SJCRH30 (cell line): ENCODE measurements at places on chromosomes 13 and 19.

- H3K27me3 ChIP-seq, result no peaks in the 10 kb centered on the region
- H3K4me3 ChIP-seq, result peak overlapping the region; percentile 65
- H3K36me3 ChIP-seq, result no peaks in the 10 kb centered on the region
- no peak for DNase-seq
- no peak overlapping the region for H3K27ac ChIP-seq
- H3K4me1 ChIP-seq, result no peaks in the 10 kb centered on the region
These were observed 630 bp downstream of the PNPLA6 start for GRCh38 chr19:7535998-7536695.

DNA sequence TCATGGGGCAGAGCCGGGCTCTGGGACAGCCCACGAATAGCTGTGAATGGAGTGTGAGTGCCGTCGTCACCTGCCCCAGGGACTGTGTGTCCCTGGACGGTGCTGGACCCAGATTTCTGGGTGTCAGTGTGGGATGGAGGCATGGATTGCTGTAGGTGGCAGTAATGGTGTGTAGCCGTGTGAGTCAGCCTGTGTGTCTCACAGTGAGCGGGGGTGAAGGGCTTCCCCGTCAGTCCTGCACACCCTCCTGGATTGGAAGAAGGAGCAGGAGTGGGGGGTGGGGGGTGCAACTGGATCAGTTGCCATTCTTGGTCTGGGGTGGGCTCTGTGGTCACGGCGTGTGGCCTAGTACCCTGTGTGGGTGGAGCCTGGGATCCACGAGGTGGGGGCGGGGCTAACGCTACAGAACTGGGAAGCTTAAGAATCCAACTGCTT is 6.5 kb upstream of the LTBP4 start:
- H3K27ac ChIP-seq, result no peak overlapping the region
- H3K36me3 ChIP-seq, result no peaks in the 10 kb centered on the region
- no peaks in the 10 kb centered on the region for H3K27me3 ChIP-seq
- H3K4me1 ChIP-seq, result peaks cover 7% of the 10 kb centered on the region
- DNase-seq, result peak; percentile 60

- no peak for DNase-seq
- H3K27me3 ChIP-seq, result no peaks in the 10 kb centered on the region
- no peak overlapping the region for H3K4me3 ChIP-seq
- no peaks in the 10 kb centered on the region for H3K36me3 ChIP-seq
- H3K27ac ChIP-seq, result no peak overlapping the region
- no peaks in the 10 kb centered on the region for H3K4me1 ChIP-seq
These were observed 1665.9 kb upstream of the PCDH20 start for GRCh38 chr13:63081400-63082014.

DNA sequence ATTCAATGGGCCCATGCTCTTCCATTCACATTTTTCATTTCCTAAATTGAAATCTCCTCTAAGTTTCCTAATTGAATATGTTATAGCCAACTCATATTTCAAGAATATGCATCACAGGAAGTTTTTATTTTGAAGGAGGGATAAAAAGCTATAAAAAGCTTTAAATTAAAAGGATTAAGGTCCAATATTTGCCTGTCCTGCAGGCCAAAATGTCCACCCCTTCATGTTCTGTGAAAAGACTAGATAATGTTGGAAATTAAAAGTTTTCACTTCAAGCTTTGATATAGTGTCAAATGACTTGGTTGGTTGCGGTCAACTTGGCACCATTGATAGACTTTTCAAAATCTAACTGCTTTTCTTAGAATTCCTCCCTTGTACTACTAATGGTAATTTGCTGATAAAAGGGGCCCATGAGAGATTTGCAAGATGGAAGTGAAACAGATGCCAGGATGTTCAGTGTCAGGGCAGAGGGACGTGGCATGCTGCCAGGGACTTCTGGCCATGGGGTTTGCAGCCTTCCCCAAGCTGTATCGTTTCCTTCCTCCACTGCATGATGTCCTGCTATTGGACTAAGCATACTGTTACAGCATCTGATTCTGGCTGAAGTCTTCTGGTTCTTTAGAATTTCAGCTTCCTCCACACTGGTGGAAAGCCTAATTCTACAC is 547.3 kb upstream of the MIR17HG start:
- H3K4me3 ChIP-seq, result no peak overlapping the region
- H3K27ac ChIP-seq, result no peak overlapping the region
- no peaks in the 10 kb centered on the region for H3K36me3 ChIP-seq
- H3K4me1 ChIP-seq, result peaks cover 9% of the 10 kb centered on the region; the same call in 1 of the 2 replicates
- DNase-seq, result peak; percentile 73

DNA sequence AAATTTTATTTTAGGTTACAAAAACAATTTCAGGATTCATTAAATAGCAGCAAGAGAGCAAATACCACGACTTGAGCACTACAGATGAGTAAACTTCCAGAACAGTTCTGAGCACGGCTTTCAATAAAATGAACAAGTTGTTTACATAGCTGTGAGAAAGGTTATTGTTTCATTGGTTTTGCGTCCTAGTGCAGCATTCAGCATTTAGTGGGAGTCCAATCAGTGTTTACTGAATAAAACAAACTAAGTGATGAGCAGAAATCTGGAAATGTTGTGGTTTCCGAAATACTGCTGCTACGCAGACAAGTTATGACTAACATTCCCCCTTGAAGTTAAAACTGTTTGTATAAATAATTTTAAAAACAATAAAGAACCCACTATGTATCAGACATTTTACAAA is 251.5 kb upstream of the STARD13 start:
- H3K36me3 ChIP-seq, result no peaks in the 10 kb centered on the region
- no peak overlapping the region for H3K27ac ChIP-seq
- DNase-seq, result no peak
- peaks cover 5% of the 10 kb centered on the region for H3K4me1 ChIP-seq
- H3K27me3 ChIP-seq, result no peaks in the 10 kb centered on the region

DNA sequence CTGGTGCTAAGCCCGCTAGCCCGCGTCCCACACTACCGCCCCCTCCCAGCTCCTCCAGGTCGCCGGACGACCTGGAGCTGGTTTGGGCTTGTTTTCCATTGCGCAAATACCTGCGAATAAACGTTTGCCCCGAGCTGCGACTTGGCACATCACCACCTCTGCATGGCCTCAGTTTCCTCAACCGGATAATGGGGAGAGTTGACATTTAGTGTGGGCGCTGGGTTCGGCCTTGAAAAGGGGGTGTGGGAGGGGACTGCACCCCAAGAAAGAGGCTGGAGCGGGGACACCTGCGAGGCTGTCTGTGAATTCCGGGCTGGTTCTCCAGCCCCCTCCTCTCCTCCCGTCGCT is 11.0 kb upstream of the JUND start:
- peaks cover 28% of the 10 kb centered on the region for H3K4me1 ChIP-seq
- DNase-seq, result no peak
- no peaks in the 10 kb centered on the region for H3K36me3 ChIP-seq
- H3K27me3 ChIP-seq, result no peaks in the 10 kb centered on the region
- peak overlapping the region; percentile 61 for H3K4me3 ChIP-seq
- H3K27ac ChIP-seq, result peak overlapping the region; percentile 69; the same call in 1 of the 2 replicates

DNA sequence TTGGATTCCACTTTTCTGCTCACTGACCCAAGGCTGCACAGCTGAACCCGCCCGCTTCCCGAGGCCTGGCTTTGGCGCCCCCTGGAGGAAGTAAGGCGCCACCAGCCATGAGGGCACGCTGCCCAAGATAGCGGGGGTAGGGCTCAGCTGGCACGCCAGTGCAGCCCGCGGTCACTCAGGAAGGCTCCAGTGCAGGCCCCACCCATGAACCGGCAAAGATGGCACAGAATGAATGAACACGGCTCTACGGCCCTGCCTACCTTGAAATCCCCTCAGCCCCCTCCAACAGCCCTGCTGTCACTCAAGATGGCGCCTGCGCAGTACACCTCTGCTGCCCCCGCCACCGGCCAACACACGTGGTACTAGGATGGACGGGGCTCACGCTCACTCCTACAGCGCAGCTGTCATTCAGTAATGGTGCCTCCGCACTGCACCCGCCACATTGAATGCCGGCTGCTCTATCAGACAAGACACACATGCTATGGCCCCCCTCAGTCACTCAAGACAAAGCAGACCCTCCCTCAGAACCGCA is 3.0 kb downstream of the PEG3 start:
- peak overlapping the region; percentile 41 for H3K27ac ChIP-seq
- peaks cover 39% of the 10 kb centered on the region for H3K36me3 ChIP-seq
- peak overlapping the region; percentile 79 for H3K4me3 ChIP-seq
- H3K4me1 ChIP-seq, result peaks cover 25% of the 10 kb centered on the region
- DNase-seq, result peak; percentile 77
